ENCODE measurements at places on chromosomes 7 and 10.

GRCh38 chr7:69067397-69067796, 530.9 kb upstream of the AUTS2 start:
- no peak for DNase-seq

- no peak for DNase-seq
These were observed 11.9 kb downstream of the ZNF804B start for GRCh38 chr7:88771417-88771816.

GRCh38 chr7:99096124-99096887, 47.6 kb downstream of the SMURF1 start:
- DNase-seq, result no peak

- no peak for DNase-seq
These were observed 77.1 kb downstream of the NRF1 start for GRCh38 chr7:129688503-129689222.

Measured in astrocyte of the spinal cord (primary cell).